ENCODE measurements at places on chromosomes 1 and 21.

DNA sequence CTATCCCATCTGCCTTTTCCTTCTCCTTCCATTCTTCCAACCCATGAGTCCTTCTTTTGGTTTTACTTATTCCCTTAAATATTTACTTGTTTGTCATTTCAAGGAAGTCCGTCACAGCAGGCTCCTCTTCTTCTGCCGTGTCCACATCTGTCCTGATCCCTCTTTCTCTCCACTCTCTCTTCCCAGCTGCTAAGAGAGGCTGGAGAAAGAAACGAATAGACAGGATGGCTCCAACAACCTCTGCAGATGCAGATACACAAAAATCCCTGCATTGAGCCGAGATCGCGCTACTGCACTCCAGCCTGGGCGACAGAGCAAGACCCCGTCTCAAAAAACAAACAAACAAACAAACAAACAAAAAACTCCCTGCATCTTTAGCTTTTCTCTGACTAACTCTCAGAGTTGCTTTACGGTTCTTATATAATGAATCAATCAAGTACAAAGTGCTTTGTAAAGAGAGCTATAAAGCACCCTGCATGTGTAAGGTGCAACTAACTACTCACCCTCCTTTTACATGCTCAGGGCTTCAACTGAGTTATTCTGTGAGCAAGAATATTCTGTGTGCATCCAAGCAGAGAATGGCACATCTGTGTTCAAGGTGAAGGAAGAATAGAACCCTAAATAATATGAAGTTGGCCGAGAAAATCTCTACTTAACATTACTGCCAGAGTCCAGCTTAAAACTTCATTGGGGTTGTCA lies 3.8 kb upstream of the SAMD13 start:
- DNase-seq, result no peak

GRCh38 chr1:55284856-55285255 lies 69.7 kb upstream of the USP24 start:
- peak; percentile 29 for DNase-seq

- no peak for DNase-seq
Observed at GRCh38 chr1:215605011-215605621, 38.0 kb downstream of the KCTD3 start.

DNA sequence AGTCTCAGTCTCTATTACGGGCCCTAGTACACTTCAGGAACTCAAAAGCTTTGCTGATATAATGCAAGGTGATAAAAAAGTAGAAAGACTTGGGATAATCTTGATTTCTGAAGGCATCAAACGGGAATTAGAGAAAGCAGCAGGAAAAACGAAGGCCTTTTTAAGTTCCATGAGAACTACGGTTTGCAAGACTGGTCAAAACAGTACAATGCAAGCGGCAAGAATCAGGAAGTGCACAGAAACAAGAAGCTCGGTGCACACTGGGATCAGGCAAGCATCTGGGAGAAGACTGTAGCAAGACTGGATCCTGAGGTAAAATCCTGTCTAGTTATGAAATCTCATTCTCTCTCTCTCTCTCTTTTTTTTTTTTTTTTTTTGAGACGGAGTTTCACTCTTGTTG lies 28.6 kb downstream of the NTMT2 start:
- DNase-seq, result no peak

GRCh38 chr1:18539171-18539570 lies 58.4 kb downstream of the KLHDC7A start:
- DNase-seq, result no peak

- DNase-seq, result no peak
Observed at GRCh38 chr21:39863111-39863510, 4.1 kb upstream of the PCP4 start.

DNA sequence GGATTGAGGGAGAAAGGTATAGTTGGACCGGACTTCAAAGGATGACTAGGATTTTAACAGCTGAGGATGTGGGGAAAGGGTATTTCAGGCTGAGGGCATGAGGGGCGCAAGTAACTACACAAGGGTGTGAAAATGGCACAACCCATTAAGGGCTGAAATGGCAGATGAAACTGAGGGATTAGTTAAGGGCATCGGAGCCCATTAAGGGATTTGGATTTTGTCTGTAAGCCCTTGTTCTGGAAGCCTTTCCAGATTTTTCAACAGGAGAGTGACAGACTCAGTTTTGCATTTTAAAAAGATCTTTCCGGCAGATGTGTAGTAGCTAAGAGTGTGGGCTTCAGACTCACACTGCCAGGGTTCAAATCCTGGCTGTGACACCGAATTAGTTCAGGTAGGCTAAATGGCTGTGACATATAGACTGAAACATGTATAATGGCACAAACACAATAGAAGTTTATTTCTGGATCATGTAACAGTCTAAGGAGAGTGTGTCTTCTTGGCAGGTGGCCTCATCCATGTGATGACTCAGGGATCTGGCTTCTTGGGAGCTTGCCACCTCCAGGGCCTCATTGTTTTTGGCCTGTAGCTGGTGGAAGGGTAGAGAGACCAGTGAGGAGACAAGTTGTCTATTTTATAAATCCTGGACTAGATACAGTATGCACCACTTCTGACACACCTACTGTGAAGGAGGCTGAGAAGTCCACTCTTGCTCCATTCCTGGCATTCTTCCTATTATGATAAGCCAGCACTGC lies 49.6 kb downstream of the UBE2T start:
- no peak for DNase-seq

- DNase-seq, result no peak
Observed at GRCh38 chr21:32426592-32427051, 14.1 kb downstream of the EVA1C start.

- DNase-seq, result no peak
Observed at GRCh38 chr1:100936194-100936967, 40.5 kb downstream of the SLC30A7 start.

DNA sequence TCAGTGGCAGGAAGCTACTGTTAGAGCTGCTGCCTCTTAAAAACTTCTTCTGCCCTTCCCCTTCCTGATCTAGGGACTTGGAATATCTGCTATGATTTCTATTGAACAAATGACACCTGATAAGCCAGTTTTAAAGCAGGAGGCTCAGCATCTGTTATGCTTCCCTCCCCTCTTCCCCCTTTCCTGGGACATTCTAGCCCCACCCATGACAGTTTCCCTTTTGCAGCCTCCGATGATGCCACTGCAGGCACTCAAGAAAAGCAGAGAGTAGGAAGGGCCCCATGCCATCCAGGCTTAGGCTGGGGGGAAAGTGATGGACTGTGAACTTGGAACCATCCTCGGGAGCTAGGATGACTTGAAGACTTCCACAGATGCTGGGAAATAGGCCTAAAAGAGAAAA lies 15.1 kb upstream of the EPB41 start:
- no peak for DNase-seq

- DNase-seq, result no peak
Observed at GRCh38 chr1:60427701-60428100, 354.1 kb upstream of the C1orf87 start.

Measured in HCT116 (cell line).